ENCODE measurements at places on chromosomes 7 and 10.
A peak's percentile ranks its signal among the peaks of the same experiment; 100 is the strongest.

- no peak for DNase-seq
These were observed 205.8 kb upstream of the SHH start for GRCh38 chr7:156017916-156018700.

- no peak for DNase-seq
These were observed 35.5 kb downstream of the SCD start for GRCh38 chr10:100382553-100382952.

DNA sequence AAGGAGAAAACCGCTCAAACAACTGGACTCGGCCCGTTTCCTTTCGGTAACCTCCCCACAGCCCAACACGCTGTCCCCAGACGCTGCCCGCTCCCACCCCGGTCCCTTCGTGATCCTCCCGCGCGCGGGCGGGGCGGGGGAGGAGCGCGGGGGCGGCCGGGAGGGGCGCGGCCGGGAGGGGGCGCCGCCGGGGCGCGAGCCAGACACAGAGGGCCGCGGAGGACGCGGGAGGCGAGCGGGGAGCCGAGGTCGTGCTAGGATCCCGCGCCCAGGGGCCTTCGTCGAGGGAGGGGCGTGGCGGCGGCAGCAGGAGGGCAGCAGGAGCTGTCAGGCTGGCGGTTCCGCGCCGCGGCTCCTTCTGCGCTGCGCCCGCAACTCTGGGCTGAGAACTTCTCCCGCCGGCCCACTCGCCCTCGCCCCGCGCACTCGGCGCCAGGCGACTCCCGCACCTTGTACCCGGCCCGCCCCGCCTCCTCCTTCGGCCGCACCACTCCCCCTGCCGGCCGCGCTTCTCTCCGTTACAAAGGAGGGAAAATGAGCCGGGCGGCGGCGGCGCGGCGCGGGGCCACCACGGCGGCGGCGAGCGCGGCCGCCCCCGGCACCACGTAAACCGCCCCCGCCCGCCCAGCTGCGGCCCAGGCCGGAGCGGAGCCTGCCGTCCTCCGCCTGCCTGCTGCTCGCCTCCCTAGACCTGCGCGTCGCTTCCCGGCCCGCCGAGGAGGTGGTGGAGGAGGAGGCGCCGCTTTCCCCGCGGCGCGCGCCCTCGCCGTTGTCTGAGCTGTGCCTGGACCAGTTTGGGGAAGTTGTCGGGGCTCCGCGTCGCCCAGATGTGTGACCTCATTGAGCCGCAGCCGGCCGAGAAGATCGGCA is at the start of gene CDK14:
Gene CDK14, plus strand, starts transcription at position 521 of the 870 bp plus-strand sequence. Its CDS starts 307 bp downstream, at position 828.
- no peak for DNase-seq

DNA sequence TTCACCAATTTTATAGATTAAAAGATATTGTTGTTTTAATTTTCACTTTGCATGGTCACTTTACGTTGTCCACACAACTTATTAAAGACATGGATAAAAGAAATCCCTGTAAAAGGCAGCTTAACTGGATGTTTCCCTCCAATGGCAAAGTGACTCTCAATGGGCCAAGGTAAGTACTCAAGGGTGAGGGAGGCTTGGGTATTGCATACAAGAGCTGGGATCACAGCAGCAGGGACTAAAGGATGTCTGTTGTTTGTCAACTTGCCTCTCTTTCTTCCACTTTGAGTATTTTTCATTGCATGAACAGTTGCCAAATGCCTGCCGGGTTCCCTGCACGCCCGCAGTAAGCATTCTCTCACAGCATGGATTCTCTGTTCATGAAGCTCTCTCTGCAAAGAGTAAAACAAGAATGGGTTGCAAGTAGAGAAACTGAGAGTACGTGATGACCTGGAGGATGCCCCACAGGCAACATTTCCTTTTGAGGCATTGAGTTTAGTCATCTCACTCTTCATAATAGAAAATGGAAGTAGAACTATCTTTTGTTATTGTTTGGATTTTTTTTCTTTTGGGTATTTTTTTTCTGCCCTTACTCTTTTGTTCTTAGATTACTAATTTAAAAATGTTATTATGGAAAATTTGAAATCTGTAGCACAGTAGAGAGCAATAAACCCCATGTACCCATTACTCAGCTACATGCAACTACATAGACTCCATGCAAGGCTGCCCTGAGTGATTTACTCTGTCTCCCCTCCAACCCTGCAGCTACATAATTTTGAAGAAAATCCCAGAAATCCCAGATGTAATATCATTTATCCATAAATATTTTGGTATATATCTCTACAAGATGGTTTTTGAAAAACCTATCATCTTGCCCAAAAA is 26.3 kb downstream of the GPR141 start:
- no peak for DNase-seq

DNA sequence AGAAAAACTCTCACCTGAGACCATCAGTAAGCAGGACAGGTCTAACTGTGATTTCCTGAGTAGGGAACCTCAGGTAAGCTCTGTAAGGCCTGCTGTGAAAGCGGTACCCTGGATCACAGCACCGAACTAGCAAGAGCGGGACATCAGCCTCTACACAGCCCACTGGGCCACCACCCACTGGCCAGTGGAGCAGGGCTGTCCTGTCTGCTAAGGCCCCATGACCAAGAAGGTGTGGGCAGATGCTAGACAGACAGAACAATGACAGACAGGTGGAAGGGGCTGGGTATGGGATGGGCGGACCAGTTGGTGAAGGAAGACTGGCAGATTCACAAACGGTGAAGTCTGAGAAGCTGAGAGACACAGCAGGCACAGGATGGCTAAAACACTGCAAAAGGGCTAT is 79.4 kb upstream of the DDC start:
- DNase-seq = no peak

DNA sequence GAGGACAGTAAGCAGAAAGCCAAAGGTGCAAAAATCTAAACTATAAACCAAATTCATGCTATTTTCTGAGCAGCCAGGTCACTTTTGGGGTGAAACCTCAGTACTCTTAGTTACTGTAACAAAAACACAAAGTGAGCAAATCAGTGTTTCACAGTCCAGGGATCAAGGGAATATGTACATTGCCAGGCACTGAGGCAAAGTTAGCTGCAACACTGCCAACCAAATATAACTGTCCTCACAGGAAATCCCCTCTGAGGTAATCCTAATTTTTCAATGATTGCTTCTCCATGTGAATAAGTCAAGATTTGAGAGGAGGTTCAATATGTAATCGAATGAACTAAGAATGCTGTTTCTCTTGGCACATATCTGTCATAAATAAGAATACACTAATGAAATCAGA is 229.7 kb downstream of the TSPAN12 start:
- DNase-seq = no peak

- DNase-seq = no peak
These were observed 80.9 kb downstream of the FAM171A1 start for GRCh38 chr10:15290150-15290549.

GRCh38 chr10:30029872-30030256 is 29.5 kb downstream of the JCAD start:
- no peak for DNase-seq

GRCh38 chr10:104049504-104050250 is 36.0 kb downstream of the COL17A1 start:
- DNase-seq = no peak

GRCh38 chr10:48287417-48288391 is 13.2 kb upstream of the FRMPD2 start:
- DNase-seq = no peak

DNA sequence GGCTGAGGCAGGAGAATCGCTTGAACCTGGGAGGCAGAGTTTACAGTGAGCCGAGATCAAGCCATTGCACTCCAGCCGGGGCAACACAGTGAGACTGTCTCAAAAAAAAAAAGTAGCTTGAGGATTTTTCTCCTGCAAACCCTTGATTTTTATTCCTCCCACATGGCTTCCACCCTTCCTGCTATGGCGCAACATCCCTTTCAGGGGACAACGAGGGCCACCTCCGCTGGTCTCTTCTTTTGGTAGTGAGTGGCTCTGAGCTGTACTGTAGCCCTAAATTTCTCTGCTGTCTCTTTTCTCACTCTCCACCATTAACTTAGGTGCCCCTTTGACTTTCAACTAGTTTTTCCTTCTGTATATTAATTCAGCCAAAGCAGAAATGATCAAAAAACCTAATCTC is 113.4 kb downstream of the HIPK2 start:
- DNase-seq = no peak

DNA sequence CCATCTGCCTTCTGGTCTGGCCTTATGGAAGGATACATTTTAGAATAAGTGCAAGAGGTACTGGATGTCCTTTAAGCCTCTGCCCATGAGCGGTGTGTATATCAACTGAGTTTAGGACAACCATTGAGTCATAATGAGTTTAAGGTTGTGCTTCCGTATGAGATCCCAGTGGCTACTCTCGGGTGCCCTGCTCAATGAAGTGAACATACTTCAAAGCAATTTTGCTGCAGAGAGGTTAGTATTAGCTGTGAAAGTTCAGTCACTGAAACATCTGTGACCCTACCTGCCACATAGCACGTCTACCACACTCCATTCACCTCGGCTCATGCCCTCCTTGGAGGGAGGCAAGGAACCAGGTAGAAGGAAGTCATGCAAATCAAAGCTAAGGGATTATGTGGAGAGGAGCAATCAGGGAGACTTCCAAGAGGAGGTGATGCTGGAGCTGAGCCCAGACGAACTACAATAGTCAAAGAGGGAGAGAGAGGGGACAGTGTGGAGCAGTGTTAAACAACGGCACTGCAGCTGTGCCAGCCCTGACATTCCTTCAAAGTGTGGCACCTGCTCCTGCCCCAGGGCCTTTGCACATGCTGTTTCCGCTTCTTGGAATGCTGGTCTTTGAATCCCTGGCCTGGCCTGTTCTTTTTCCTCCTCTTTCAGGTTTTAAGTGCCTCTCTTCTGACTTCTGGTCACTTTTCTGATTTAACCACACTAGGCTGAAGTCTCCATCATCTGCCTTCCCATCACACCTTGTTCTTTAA is 25.4 kb downstream of the BTBD16 start:
- DNase-seq = no peak

DNA sequence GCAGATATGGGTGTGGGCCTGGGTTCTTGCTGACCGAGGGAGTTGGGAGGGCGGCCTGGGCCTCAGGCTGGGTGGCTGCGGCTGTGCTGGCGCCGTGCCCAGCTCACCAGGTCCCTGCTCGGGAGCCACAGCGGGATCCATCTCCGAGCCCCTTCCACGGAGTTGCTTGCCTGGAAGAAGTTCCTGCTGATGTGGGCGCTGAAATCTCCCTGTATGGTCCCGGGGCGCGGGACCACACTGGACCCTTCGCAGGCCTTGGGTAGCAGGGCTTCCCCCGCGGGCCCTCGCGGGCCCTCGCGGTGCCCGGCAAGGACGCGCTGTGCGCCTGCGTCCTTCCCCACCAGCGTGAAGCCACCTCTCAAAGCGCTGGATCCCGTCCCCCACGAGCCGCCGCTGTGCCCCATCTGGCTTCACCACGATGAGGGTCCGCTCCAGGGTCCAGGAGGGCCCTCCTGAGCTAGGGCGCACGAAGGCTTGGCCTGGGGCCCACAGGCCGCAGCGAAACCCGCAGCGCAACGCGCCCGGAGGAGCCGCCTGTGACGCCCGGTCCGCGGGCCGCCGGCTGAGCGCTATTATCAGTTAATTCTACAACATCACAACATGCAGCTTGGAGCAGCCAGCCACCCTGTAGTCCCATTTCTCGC is 31.5 kb downstream of the RAB19 start:
- DNase-seq = no peak

DNA sequence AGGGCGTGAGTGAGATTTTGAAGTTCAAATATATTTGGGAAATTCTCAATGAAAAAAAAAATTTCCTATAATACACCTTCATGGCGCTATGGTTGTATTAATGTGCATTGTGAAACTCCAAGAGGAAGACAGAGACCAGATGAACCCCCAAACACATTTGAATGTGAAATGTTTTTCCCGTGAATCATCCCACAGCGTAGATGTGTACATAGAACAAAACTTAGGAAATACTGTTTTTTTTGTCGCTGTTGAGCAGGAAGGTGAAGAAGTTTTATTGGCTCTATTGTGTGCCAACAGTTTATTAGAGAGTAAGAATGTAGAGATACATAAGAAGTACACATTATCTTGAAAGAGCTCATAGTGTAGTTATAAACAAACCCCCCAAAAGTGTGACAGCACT is 134.0 kb downstream of the KCND2 start:
- DNase-seq = no peak

- no peak for DNase-seq
These were observed 87.7 kb downstream of the TNS3 start for GRCh38 chr7:47493976-47494911.

- peak; percentile 58 for DNase-seq
These were observed 160.1 kb downstream of the MTERF1 start for GRCh38 chr7:91720260-91720937.

DNA sequence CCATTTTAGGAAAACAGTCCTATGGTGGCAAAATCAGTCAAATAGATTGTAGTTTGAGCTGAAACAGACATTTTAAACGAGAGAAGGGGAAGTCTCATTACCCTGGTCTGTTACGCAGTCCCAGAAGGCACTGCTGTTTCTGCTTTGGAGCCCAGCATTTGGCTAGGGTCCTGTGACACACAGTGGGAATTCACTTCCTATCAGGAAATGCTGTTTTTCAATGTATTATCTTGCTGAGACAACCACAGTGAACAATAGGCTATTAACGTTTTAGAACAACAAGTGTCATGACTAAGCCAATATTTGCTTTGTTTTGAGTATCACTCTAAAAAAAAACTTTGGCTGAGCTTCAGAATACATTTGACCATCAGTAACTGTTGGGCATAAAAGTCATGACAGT is 74.1 kb downstream of the ADD3 start:
- DNase-seq = no peak

GRCh38 chr10:63935705-63936104 is 414.5 kb downstream of the REEP3 start:
- no peak for DNase-seq

- DNase-seq = no peak
These were observed 79.9 kb downstream of the ELFN1 start for GRCh38 chr7:1749864-1750466.

- DNase-seq = no peak
These were observed 116.1 kb downstream of the APBB1IP start for GRCh38 chr10:26554246-26554645.

DNA sequence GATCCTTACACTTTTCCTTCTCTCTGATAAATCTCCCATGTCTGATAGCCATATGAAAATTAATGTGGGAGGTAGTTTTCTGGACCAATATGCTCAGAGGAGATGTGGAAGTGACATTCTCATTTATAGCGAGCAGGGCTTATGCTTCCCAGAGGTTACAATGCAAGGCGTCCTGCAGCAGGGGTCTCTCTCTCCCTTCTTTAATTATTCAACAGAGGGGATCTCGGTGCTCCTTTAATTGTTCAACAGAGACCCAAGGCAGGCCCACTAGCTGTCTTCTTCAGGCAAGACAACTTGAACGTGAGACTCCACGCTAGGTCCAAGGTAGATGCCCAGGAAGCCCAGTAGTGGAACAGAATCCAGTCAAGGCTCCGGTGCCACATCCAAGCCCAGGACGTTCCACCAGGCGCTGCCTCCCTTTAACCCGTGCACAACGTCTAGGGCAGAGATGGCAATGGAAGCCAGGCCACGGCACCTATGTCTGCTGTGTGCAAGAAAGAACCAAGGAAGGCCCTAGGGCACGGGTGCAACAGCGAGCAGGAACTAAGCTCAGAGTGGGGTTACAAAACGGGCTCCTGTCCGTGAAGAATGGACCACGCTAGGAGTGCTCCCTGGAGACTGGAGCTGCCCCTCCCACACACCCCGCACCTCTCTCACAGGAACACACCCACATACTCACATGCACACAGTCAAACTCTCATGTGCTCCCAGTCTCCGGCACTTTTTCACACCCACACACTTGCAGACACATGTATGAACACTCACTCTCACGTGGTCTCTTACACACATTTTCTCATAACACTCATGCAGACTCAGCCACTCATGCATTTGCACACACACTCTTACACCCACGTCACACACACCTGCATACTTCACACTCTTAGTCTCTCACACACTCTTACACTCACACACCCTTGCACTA is 230.4 kb downstream of the TNS3 start:
- DNase-seq = no peak
